ENCODE measurements at places on chromosomes 7 and 10.

DNA sequence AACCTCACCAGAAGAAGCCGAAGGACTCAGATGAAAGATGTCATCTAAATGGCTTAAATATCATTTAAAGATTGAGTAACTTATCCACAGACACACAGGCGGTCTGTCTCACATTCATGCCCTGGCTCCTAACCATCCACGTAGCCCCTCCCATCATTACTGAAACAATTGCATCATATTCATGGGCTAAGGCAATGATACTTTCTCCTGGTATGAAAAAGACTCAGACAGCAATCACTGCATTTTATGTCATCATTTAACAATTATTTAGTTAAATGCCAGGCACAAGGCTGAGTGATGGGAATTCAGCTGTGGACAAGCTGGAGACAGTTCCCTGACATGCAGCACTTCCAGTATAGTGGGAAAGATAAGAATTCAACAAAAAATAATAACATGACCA is 11.2 kb upstream of the TECTB start:
- peak; percentile 41 for DNase-seq

- no peak for DNase-seq
Observed at GRCh38 chr10:22053048-22053447, 49.5 kb upstream of the DNAJC1 start.

DNA sequence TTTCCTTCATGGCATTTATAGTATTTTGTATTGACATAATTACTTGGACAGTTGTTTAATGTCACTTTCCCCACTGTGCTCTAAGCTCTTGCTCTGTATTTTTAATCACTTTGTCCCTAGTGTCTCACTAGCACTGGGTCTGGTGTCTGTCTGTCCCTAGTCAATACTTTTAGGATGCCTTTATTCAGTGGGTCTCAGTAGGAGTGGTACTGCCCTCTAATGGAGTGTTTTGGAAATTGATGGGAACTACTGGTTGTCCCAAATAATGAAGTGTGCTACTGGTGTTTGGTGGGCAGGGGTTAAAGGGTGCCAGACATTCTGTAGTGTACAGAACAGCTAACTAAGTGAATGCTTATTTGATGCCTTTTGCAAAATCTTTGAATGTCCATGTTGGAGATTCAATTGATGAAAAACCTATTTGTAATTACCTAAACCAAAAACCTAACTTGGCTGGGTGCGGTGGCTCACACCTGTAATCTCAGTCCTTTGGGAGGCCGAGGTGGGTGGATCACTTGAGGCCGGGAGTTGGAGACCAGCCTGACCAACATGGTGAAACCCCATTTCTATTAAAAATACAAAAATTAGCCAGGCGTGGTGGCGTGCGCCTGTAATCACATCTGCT is 33.3 kb downstream of the CDK14 start:
- DNase-seq, result peak; percentile 62

DNA sequence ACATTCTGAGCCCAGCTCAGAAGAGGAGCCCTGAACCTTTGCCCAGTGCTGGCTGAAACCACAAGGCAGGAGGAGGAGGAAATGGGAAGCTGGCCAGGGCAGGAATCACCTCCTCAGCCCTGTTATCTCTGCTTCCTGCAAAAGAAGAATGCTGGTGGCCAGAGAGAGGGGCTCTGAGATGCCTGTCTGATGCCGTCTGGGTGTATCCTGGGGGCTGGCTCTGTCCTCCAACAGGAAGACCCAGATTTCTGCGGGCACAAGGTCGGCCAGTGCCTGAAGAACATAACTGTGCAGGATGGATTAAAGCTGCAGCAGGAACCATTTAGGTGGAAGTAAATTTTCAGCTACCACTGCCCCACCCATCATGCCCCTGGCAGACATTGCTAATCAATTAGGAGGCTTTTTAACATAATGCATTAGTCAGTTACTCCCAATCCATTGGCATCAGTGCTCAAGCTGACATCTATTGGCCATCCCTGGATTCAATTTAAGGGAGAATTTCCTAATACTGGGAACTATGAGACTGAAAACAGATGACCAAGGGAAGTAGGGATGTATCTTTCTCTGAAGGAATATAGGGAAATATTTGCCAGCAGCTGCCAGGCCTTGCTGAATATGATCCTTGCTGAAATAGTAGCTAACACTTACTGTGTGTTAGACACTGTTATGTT is 67.7 kb downstream of the COL13A1 start:
- peak; percentile 67 for DNase-seq
